ENCODE measurements at places on chromosomes 4 and X.

GRCh38 chr4:186082221-186082620 is 13.3 kb downstream of the TLR3 start:
- no peak for DNase-seq

- no peak for DNase-seq
These were observed 549 bp upstream of the XG start for GRCh38 chrX:2751291-2751690.

DNA sequence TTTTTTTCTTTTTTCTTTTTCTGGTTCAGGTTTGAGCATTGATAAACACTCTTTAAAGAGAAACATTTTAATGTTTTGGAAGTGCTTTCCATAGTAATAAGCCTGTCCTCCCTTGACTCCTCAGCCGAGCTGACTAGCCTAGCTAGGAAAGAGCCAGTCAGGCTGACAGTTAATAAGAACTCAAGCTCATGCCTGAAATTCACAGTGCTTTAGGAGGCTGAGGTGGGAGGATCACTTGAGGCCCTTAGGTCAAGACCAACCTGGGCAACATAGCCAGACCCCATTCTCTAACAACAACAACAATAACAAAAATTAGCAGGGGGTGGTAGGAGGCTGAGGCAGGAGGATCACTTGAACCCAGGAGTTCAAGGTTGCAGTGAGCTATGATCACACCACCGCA is 53.4 kb upstream of the ZCCHC13 start:
- no peak for DNase-seq

- DNase-seq = no peak
These were observed 78.6 kb upstream of the RAPGEF2 start for GRCh38 chr4:159024266-159024665.

- no peak for DNase-seq
These were observed 264.2 kb downstream of the CAMK2D start for GRCh38 chr4:113497154-113497884.

GRCh38 chr4:101807351-101807750 is 16.8 kb downstream of the BANK1 start:
- DNase-seq = no peak

- no peak for DNase-seq
These were observed 2.1 kb downstream of the MPC1L start for GRCh38 chrX:40625294-40625693.

GRCh38 chr4:99362768-99363167 is 10.2 kb upstream of the ADH1C start:
- no peak for DNase-seq

GRCh38 chrX:71214604-71215337 is 8.3 kb upstream of the GJB1 start:
- DNase-seq = no peak

- DNase-seq = no peak
These were observed 23.6 kb downstream of the CFAP99 start for GRCh38 chr4:2442175-2442993.

GRCh38 chr4:122163301-122163700 is 11.2 kb downstream of the BLTP1 start:
- no peak for DNase-seq

DNA sequence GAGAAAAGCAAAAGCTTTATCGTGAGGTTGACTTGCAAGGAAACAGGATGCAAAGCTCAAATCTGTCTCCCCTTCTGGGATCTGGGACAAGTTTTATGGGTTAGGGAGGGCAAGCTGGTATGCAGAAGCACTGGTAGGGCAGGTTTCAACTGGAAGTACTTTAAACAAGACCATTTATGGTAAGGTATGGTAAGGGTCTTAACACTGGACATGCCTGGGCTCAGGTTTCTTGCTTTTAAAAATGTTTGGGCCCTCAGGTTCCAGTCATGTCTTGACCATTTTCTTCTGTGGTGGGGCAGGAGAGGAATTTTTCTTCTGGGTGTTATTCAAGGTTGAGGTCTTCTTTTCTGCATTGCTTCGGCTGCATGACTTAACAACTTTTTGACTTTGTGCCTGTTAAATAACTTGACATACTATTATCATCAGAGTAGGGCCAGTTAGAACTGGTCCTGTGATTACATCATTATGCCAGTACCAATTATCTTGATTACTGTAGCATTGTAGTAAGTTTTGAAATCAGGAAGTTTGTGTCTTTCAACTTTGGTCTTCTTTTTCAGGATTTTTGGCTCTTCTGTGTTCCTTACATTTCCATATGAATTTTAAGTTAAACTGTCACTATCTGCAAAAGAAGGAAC is 33.7 kb downstream of the CD38 start:
- DNase-seq = no peak

DNA sequence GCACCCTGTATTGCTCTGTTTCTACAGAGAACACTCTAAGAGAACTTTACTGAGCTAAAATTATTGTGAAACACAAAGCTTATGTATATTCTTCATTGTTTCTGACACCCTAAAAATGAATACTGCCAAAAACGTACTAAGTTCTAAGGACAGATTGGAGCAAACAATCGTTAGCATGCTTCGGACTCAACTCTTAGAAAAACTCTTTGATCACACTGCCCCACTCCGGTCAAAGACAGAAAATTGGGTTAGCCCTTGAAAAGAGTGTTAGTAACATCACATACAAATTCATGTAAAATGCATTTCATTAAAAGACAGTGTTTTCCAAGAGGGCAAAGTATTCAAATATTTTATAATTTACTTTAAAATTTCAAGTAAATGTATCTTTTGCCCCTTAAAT is 177.4 kb downstream of the DCHS2 start:
- DNase-seq = no peak

- no peak for DNase-seq
These were observed 55.0 kb downstream of the BEX3 start for GRCh38 chrX:103431316-103431715.

DNA sequence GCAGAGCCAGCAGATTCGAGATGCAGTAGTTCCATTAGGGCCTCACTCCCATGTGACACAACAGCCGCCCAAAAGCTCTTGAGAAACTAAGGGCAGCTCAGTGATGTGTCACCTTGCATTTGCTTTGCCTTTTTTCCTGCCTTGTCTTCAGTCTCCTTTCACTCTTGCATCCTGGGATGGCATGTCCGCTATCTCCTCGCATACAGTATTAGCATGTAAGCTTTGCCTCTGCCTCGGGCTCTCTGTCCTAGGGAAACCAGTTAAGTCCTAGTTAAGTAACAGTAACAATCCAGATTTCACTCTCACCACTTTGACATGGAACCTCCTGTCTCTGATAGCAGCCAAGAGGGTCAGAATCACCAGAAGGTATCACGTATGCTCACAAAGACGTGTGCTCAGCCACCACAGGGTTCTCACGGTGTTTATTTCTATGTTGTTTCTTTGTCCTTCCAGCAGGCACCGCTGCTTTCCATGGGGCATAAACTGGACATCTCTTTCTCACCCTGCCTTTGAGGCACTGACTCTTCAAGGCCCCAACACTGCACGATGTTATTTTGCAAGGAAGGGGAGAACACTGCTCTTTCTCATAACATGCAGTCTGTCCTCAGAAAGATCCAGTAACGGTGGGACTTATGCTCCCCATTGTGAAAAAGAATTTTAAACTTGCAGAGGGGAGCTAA is 26.7 kb upstream of the SORBS2 start:
- DNase-seq = no peak

GRCh38 chr4:108877821-108878220 is 115.0 kb upstream of the ETNPPL start:
- DNase-seq = no peak

- no peak for DNase-seq
These were observed 3.1 kb upstream of the FGB start for GRCh38 chr4:154559494-154560418.

DNA sequence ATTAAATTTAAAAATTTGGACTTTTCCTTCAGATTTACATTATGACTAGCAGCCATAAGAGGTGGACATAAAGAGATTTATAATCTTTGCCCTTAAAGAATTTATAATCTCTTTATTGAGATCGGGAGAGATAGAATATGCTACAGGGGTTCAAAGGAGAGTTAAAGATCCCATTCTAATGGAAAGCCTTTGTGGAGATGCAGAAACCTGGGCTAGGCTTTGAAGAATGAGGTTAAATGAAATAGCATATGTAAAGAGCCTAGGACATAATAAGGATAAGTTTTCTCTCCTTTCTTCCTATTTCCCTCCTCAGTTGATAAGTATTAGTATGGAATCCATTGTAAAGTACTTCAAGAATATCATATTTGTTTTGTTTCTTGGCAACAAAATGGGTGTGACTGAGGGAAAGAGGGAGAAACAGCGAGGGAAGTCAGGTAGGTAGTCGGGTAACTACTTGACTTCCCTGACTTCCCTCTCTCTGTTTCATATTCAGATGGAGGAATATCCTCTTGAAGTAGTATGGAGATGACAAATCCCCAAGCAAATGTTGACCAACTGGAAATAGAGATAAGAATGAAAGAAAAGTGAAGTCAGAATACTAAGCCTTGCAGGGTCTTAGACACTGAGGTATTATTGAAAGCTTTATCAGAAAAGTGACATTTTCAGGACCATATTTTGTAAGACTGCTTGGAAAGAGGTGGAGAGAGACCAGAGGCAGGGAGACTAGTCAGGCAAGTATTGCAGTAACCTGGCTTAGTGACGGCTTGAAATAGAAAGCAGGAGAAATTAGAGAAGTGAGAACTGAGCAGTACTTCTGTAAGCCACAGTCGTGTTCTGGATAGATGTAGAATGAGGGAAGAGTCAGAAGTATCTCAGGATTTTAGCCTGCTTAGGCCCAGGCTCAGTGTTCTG is 82.9 kb downstream of the PDLIM5 start:
- no peak for DNase-seq

DNA sequence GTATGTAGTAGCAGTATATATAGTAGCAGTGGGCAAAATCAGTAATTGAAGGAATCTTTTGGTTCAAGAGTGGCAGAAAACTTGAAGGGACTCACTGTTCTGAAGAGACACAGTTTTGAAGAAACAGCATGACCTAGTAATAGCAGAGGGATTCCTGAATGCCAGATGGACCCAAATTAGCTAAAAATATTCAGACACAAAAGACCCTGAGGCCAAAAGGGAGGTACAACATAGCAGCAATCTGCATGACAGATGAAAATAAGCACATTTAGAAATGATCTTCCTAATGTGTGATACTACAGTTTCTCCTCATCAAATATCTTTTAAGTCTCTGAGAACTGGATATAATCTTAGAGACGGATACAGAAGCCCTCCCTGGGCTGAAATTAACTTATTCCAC is 536.6 kb downstream of the PPARGC1A start:
- no peak for DNase-seq

GRCh38 chr4:121968859-121969258 is 17.0 kb upstream of the TRPC3 start:
- DNase-seq = no peak

GRCh38 chrX:132059973-132060540 is 37.0 kb downstream of the STK26 start:
- DNase-seq = no peak

GRCh38 chr4:160570271-160570670 is 1467.4 kb downstream of the RAPGEF2 start:
- no peak for DNase-seq

GRCh38 chrX:133497356-133497755 is 82.1 kb upstream of the GPC4 start:
- DNase-seq = no peak

DNA sequence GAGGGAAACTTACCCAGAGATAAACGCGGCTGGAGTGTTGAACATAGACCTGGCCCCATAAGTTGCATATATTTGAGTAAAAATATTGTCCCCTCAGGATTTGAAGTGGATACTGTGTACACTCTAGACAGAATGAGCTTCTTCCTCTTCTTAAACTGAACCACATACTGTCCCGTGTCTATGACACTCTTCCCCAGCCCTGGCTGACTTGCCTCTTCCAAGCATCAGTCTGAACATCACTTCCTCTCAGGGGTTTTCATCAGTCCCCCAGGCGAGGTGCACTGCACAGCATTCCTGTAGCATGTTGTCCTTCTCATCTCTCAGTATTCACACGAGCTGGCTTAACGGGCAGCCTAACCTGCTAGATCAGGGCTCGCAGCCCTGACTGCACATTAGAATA is 80.5 kb upstream of the TMEM150C start:
- DNase-seq = no peak

DNA sequence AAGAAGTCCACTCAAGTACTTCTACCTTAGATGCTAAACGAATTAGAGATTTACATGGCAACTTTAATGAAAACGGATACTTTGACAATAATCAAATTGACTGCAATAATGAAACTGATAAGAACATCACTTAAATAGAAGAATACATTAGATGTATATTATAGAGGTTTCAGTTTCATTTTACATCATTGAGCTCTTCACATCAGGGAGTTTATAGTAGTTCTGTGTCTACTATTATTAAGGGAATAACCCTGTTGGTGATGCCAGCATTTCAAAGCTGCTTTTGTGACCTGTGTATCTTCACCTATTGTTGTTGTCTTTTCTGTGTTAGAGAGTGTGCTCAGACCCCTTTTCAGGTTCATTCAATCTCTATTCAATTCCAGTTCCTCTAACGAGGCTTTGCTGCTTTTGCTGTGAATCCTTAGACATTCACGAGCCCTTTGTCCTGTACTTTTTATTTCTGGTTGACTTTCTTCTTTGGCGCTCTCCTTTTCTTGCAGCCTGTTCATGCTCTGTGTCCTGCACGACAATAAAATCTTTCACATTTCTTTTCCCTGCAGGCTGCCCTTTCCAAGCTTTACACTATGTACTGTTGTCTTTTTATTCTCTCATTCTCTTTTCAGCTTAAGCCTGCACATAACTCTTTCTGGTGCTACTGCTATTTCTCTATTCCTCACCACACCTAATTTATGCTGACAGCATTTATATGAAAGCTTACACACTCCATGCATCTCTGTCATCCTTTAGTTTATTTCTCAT is 232.1 kb downstream of the CPE start:
- no peak for DNase-seq

DNA sequence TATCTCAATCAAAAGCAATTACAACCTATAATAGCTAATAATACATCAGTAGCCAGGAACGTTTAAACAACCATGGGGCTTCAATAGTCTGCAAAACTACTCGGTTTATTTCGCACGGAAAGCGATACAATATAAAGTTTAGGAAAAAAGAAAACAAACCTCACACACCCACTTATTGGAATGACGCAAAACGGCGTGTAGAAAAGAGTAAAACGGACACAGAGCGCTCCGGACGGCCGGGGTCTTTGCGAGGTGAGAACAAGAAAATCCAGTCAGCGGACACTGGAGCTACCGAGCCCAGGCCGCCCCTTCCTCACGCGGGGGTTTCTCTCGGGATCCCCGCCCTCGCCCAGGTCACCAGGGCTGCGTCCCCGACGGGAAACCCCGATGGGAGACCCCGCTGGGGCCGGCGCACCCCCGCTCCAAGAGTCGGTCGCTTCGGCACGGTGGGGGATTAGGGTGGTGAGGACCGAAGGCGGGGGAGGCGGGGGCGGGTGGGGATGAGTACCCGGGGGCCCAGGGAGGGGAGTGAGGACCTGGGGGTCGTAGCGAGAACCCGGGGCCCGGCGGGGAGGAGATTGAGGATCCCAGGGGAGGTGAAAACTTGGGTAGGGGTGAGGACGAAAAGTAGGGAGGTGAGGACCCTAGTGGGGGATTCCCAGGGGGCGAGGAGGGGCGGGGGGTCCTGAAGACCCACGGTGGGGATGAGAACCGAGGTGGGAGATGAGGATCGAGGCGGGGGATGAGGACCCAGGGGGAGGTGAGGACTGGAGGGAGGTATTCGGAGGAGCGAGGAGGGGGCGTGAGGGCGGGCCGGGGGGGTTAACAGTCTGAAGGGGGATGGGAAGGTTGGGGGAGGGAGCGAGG is 737 bp downstream of the NELFA start:
- no peak for DNase-seq
